A172 (cell line): ENCODE measurements at places on chromosomes 5 and 9. TPM values are rescaled to one million over a fixed set of nuclear protein-coding genes. Genes with fewer than 3 reads are reported as not detected.

- no peak for DNase-seq
These were observed 3.3 kb downstream of the SETX start for GRCh38 chr9:132351404-132352045.

- DNase-seq: no peak
These were observed 1350.1 kb upstream of the ACO1 start for GRCh38 chr9:31034311-31034710.

DNA sequence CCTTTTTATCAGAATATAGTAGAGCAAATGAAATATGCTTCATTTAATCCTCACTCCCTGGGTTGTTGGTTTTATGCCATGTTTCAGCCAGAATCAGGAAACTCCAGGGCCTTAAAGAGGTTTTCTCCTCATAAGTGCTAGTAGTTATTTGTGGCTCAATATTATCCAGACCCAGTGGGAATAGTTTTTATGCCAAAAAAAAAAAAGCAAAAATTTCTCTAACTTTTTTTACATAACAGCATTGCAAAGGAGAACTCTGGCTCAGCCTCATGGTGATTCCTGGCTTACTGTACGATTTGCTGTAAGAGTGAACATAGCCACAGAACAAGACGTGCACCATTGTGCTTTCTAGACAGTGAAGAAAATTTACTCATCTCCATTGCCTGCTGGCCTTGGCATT lies 232.5 kb downstream of the PJA2 start:
- DNase-seq: no peak

- no peak for DNase-seq
These were observed 206.2 kb downstream of the MEF2C start for GRCh38 chr5:88676637-88677375.

Gene SOX30
- total RNA-seq: not detected in 2 replicates

Gene SCGB3A2
- total RNA-seq: not detected in 2 replicates

DNA sequence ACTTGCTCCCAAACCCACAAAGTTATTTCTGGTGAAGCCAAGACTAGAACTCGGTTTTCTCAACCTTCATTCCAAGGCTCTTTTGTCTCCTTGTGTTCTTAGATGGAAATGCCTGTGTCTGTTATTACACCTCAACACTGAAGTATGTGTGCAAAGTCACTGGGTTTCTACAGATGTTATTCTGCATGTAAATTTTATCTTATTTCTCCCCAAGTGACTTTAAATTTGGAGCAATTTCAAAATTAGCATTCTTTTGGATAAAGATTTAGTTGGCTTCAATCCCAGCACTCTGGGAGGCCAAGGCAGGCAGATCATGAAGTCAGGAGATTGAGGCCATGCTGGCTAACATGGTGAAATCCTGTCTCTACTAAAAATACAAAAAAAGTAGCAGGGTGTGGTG lies 104.4 kb upstream of the GNA14 start:
- DNase-seq: peak; percentile 16

GRCh38 chr5:138610918-138611677 lies 35.9 kb upstream of the HSPA9 start:
- DNase-seq: no peak

DNA sequence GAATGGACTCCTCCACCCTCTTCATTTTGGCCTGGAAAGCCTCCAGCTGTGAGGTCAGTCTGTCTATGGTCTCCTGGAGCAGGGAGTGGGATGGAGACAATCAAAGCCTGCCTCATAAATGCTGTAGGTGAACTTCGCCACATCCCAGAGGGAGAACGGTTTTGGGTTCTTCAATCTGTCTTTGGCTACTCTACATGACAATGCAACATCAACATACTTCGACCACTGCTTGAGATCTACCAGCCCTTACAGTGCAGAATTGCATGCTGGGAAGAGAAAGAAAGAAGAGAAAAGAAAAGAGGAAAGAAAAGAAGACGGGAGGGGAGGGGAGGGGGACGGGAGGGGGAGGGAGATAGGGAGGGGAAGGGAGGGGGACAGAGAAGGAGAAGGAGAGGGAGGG lies 28.5 kb upstream of the ANXA6 start:
- DNase-seq: no peak

DNA sequence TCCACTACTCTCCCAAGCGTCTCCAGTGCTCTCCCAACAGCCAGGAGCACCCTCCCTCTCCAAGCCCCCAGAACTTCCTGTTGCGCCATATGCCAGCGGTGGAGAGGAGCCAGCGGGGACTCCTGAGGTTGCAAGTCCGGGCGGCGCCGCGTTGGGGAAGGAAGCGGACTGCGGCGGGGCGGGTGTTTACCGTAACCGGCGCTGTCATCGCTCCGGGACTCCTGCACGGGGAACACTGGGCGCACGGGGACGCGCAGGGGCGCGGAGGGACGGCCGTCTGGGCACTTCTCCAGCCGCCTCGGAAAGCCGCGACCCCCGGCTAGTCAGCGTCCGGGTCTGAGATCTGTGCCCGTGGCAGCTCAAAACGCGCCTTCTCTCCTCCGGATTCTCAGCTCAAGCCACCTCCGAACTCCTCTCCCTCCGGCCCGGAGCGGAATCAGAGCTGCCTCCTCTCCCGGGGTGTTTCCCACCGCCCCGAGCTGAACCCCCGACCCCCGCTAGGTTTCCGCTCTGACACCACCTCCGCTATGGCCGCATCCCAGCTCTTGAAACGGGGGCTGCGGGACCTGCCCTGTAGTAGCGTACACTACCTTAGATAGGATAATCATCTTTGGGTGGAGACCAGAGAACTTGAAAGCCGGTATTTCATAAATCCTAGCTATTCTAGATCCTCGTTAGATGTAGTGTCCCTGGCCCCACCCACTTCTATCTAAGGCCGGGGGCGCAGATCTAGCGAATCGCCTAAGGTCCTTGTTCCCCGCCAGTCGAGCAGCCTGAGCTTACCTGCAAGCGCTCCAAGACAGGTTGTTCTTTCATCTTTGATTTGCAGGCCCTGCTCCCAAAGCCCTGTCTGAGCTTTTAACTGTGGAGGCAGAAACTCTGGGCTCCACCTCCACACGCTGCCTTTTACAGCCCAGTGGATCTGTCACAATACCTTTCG lies at the start of gene TRPM6:
TRPM6 (minus strand) TSS at position 881 of the 940 bp plus-strand sequence; CDS start at position 816, 65 bp downstream.
- peak; percentile 53 for DNase-seq

Gene AMBP
- total RNA-seq: 0.79 and 1.7 TPM in 2 replicates

DNA sequence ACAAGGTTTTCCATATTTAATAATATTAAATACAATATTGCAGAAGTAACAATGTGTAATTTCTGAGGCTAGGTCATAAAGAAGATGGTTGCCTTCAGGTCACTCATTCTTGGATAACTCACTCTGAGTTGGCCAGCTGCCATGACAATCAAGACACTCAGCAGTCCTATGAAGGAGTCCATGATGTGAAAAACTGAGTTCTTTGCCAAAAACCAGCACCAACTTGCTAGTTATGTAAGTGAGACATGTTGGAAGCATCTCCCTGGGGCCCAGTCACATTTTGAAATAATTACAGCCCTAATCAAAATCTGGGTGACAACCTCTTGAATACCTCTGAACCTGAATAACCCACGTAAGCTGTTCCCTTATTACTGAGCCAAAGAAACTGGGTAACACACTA lies 453.2 kb downstream of the CDH18 start:
- no peak for DNase-seq

GRCh38 chr9:82920154-82920553 lies 142.8 kb downstream of the RASEF start:
- no peak for DNase-seq

- no peak for DNase-seq
These were observed 181.5 kb downstream of the IRX2 start for GRCh38 chr5:2569774-2570542.

Gene DMRT2
- not detected in 2 replicates for total RNA-seq

DNA sequence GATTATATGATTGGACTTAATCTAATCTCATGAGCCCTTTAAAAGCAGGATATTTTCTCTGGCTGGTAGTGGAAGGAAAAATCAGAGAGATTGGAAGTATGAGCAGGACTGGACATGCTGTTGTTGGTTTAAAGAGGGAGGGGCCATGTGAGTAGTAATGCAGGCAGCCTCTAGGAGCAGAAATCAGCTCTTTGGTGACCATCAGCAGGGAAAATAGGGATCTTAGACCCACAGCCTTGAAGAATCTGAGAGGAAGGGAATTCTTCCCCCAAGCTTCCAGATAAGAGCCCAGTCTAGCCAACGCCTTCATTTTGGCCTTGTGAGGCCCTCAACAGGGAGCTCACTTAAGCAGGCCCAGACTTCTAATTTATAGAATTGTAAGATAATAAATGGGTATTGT lies 9.5 kb downstream of the SH3GL2 start:
- no peak for DNase-seq

DNA sequence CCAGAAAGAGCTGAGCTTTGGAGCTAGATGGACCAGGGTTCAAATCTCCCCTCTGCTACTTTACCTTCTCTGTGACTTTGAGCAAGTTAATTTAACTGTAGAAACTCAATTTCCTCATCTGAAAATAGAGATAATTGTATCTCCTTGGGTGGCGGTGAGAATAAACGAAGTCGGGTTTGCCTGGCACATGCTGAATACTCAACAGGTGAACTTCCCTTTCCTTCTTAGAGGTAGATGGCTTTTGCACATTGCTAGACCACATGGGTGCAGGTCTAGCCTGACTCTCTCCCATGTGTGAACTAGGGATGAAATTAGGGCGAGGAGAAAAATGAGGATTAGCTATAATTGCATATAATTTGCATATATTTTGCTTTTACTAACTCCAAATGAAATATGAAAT lies 31.4 kb upstream of the GTF2H2C start:
- DNase-seq: no peak

DNA sequence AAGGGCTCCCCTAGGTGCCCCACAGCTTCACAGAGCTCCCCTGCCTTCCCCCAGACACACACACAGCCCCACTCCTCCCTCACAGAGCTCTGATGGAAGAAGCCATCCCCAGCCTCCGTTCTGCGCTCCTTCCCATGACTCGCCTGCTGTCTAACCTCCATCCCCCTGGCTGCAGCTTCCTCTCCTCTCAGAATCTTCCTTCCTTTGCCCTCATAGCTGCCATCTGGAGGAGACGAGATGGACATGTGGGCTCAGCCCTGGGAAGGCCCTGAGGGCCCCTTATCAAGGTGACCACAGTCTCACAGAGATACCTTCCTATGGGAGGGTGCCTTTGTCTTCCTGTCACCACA lies 94.3 kb downstream of the PCDH1 start:
- DNase-seq: peak; percentile 41
